ENCODE measurements at places on chromosomes 13 and 19. TPM values are rescaled to one million over a fixed set of nuclear protein-coding genes. Genes with fewer than 3 reads are reported as not detected.

The MIPEP gene
- 62.1 TPM for total RNA-seq

The B9D2 gene
- 2.6 TPM for total RNA-seq

The REEP6 gene
- 4.5 TPM for total RNA-seq

The F2RL3 gene
- not detected for total RNA-seq

The ITGBL1 gene
- 0.34 TPM for total RNA-seq

The PRTN3 gene
- total RNA-seq: not detected

The C19orf73 gene
- 1.1 TPM for total RNA-seq

The ZNF888 gene
- 1.5 TPM for total RNA-seq

The TUBA3C gene
- total RNA-seq: 0.72 TPM

The ILF3 gene
- total RNA-seq: 108 TPM

The LGALS14 gene
- total RNA-seq: not detected

The ONECUT3 gene
- total RNA-seq: not detected

The URAD gene
- total RNA-seq: not detected

The ZNF724 gene
- 6.2 TPM for total RNA-seq

The UNC13A gene
- 0.61 TPM for total RNA-seq

The AMER2 gene
- total RNA-seq: not detected

The LHB gene
- total RNA-seq: not detected

The ETV2 gene
- 0.40 TPM for total RNA-seq

The LAIR1 gene
- not detected for total RNA-seq

The SLC7A9 gene
- not detected for total RNA-seq

The ZNF808 gene
- 14.2 TPM for total RNA-seq

The ACER1 gene
- not detected for total RNA-seq

The SPRED3 gene
- total RNA-seq: 0.05 TPM

The NFILZ gene
- not detected for total RNA-seq

The CBARP gene
- 3.7 TPM for total RNA-seq

The GDF15 gene
- 873 TPM for total RNA-seq

The C13orf42 gene
- not detected for total RNA-seq

The ZNF599 gene
- total RNA-seq: 2.5 TPM

The FBXO17 gene
- 29.0 TPM for total RNA-seq

The IQCN gene
- total RNA-seq: 0.08 TPM

The PRODH2 gene
- not detected for total RNA-seq

The KANK3 gene
- total RNA-seq: 0.11 TPM

The FCGBP gene
- total RNA-seq: 0.08 TPM

The ZNF626 gene
- total RNA-seq: 1.5 TPM

The LILRA5 gene
- total RNA-seq: not detected

The PIAS4 gene
- 19.1 TPM for total RNA-seq

The PEAK3 gene
- total RNA-seq: not detected

The MAB21L1 gene
- 2.4 TPM for total RNA-seq

All from SK-MEL-5 (cell line).